ENCODE measurements at places on chromosomes 6 and 20.

GRCh38 chr20:21820688-21821087 lies 115.2 kb downstream of the PAX1 start:
- no peak for DNase-seq

GRCh38 chr6:76451926-76452709 lies 379.7 kb upstream of the IMPG1 start:
- DNase-seq, result no peak

GRCh38 chr6:34516391-34517324 lies 39.5 kb downstream of the SPDEF start:
- DNase-seq, result peak; percentile 15

DNA sequence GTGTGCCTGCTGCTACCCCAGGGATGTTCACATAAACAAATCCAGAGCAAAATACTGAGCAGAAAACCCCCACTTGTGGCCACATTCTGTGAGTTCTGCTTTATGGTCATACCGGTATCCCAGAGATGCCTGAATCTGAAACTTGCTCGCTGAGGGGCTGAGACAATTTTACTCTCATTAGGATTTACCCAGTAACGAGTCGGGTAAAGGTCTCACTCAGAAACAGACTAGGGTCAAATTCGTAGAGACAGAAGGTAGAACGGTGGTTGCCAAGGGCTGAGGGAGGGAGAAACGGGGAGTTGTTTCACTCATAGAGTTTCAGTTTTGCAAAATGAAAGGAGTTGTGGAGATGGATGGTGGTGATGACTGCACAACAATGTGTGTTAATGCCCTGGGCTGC lies 45.4 kb upstream of the NKX2-2 start:
- DNase-seq, result no peak

DNA sequence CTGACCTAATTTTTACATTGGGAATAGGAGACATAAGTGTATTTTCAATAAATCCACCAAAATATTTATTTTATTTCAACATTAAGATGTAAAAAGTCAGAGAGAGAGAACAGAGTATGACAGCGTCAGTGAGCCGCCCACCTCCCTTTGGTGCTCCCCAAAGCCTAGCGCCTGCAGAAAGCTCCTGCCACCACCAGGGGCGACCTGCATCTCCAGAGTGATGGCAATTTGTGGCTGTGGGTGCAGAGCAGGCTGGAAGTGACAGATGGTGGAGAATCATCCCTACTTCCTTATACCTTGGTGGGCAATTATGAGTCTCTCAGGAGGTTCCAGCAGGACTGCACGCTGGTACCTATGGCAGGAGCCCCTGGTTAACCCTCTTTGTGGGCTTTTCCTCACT lies 87.3 kb downstream of the PTPRT start:
- DNase-seq, result no peak

Data from left cardiac atrium (tissue), 4 donors.